ENCODE measurements at places on chromosomes 16 and 17. TPM values are rescaled to one million over a fixed set of nuclear protein-coding genes. Genes with fewer than 3 reads are reported as not detected.

Gene RAB26
- total RNA-seq, result 0.91 TPM

Gene HSD17B2
- 8.3 TPM for total RNA-seq

Gene CCDC154
- total RNA-seq, result 0.80 TPM

Gene TMED6
- not detected for total RNA-seq

Gene PIK3R5
- total RNA-seq, result not detected

Gene SULT1A4
- 2.4 TPM for total RNA-seq

Gene SGF29
- 10.7 TPM for total RNA-seq

Gene CDC6
- 26.8 TPM for total RNA-seq

Gene ABAT
- 1.2 TPM for total RNA-seq

Gene CCL16
- total RNA-seq, result not detected

Gene MYH1
- not detected for total RNA-seq

Gene GOSR1
- 20.5 TPM for total RNA-seq

Gene ABCC11
- not detected for total RNA-seq

Gene KRT32
- not detected for total RNA-seq

Gene CRHR1
- under 0.01 TPM for total RNA-seq

Gene SP2
- total RNA-seq, result 4.6 TPM

Gene AMFR
- total RNA-seq, result 137 TPM
